ENCODE measurements at places on chromosomes 12 and 14. TPM values are rescaled to one million over a fixed set of nuclear protein-coding genes. Genes with fewer than 3 reads are reported as not detected.

GRCh38 chr14:25411781-25412757, 362.1 kb upstream of the STXBP6 start:
- no peak for DNase-seq

GRCh38 chr14:104066719-104067295, 18.7 kb upstream of the ASPG start:
- no peak for DNase-seq

The TRMT5 gene
- total RNA-seq: 23.4 TPM

DNA sequence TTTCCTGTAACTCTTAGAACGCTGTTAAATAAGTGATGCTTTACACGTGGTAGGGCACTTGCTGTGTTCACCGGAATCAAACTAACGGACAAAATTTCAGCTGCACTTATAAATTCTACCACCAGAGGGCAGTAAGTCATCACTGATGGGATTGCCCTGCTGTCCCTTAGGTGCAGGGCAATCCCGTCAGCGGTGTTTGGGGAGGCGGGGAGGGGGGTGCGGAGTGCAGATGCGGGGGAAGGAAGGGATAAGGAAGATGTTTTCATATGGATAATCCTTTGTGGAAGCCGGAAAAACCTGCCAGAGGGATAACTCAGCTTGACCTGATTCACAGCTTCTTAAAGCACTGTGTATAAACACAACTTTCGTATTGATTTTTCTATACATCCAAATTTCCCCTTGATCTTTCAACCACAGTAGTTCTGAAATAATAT, 21.7 kb upstream of the SLC10A1 start:
- DNase-seq: peak; percentile 28

The RFX4 gene
- total RNA-seq: not detected

The SDS gene
- not detected for total RNA-seq

DNA sequence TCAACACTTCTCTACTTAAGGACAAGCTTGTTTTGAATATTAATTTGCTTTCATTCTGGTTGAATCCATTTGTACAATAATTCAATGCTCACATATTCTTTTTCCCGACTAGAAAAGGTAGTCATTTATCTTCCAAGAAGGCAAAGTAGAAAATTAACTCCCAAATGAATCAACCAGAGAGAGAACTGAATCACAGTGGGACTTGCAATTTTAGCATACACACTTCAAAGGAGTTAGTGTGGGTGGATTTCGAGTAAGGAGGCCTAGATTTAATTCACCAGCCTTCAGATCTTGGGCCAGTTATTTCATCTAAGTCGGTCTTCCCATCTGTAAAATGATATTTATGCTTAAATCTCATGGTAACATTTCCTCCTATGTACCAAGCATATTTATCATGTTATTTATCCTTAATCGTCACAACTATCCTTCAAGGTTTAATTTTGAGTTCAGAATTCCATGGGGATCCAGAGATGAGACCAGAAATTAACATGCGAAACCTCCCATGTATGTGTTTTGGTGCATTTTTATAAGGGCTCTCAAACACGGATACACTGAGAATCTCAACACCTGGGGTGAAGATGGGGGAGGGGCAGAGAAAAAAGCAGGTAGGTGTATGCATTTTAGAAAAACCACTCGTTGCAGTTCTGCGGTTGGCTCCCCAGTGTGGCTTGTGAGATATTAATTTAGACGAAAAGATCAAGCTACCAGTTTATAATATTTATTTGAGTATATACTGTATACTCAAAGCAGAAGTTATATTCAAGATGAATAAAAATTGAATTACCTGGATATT, 38.9 kb upstream of the IL22 start:
- DNase-seq: no peak

- DNase-seq: no peak
Observed at GRCh38 chr12:19894050-19894449, 454.8 kb downstream of the AEBP2 start.

The CAPS2 gene
- 17.2 TPM for total RNA-seq

The RTL1 gene
- total RNA-seq: 0.37 TPM

The NXPH4 gene
- 0.79 TPM for total RNA-seq

The MEG3 gene
- total RNA-seq: 530 TPM

DNA sequence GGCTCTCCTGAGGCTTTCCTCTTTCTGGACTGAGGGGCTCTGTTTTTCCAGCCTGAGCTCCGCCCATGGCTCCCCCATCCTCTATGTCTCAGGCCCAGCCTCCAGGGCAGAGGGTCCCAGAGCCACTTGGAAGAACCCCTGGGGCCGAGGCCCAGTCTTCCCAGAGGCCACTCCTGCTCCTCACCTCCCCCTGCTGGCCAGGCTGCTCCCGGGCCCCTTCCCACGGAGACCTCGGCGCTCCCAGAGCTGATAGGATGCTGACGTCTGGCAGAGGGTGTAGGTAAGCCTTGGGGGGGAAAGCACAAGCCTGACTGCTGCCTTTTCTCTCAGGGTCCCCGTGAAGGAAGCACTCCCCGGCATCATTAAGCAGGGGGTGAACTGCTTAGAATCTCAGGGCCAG, 51.4 kb downstream of the ERH start:
- no peak for DNase-seq

The C12orf54 gene
- 1.5 TPM for total RNA-seq

DNA sequence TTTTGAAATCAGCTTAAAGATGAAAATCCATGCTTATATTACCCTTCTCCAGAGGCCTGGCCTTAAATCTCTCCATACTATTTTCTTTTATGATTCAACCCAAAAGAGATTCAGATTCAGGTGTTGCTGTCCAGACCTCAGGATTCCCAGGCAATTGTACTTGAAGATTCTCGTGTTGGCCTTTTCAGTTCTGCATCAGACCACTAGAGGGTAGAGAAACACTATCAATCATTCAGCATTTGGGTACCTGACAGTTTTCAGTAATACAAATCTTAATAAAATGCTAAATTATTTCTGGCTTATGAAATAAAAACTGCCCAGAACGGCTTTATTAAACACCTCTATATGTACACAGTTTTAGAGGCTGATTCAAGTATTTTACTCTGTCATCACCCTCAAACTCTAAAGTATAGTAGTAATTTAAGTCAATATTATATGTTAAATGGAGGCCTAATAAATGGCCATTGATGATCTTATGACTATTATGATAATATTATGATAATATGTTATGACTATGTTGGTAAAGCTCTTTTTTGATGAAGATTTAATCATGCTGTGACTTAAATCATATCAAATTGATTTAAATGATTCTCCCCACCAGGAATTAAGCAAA, 301.1 kb downstream of the DUSP6 start:
- DNase-seq: peak; percentile 37

DNA sequence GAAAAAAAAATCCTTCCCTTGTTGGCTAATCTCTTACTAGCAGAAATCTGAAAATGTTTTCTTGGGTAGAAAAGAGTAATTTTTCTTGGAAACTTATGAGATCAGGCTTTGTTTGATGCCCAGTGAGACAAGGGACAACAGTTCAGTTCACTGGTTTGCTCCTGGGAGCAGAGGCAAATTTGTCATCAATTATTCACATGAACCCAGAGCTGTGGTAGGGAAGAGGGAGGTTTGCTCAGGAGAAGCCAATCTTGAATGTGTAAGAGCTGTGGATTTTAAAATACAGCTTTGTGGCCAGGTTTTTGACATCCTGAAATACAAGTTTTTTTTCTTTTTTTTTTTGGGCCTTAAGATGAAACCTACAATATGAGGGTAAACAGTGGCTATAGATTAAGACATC, 426.6 kb downstream of the ATP23 start:
- no peak for DNase-seq

GRCh38 chr14:50340963-50341362, 28.8 kb downstream of the DMAC2L start:
- no peak for DNase-seq

DNA sequence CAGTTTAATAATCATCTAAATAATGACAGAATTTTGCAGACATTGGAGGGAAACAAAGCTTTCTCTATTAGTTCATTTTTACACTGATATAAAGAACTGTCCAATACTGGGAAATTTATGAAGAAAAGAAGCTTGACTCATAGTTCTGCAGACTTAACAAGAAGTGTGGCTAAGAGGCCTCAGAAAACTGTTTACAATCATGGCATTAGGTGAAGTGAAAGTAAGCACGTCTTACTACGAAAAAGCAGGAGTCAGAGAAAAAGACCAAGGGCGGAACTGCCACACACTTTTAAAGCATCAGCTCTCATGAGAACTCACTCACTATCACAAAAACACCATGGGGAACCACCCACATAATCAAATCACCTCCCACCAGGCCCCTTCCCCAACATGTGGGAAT, 804.4 kb downstream of the FLRT2 start:
- no peak for DNase-seq

GRCh38 chr14:70635971-70636595, 5.6 kb upstream of the TTC9 start:
- no peak for DNase-seq

DNA sequence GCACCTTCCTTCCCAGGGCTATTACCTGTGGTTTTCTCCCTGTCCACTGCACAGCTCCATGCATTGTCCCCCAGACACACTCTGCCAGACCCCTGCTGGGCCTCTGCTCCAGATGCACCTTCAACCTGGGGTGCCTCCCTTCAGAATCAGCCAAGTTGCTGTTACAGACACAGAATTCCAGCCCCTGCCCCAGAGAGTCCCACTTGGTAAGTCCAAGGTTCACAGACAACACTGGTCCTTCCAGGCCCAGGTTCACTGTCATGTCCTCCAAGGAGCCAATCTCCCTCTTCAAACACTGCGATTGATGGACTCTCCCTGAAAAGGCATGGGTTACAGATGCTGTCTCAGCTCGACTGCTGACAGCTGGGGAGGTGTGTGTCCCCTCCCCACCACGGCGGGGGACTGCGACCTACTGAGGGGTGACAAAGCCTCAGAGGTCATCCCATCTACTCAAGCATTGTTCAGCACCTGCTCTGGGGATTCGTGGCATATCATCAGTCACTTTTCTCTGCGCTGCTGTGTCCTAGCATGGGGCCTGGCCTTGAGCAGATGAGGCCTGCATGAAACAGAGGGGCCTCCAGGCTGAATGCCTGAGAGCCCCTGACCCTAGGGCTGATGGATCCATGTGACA, 24.3 kb downstream of the CALM1 start:
- no peak for DNase-seq

DNA sequence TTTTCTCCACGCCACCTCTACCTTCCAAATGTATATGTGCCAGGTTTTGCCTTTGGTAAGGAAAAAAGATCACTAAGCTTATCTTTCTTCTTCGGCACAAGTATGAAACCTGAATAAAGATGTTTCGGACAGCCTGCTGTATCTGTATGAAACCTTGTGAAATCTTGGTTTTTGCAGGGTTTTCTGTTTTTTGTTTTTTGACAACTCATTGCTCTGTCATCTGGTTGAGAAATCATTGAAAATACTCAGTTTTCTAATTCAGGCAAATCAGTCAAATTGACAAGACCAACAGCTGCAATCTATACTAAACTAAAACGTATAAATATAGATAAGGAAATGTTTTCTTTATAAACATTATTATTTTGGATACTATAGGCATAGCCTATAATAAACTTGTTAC, 63.1 kb upstream of the FGD4 start:
- no peak for DNase-seq

DNA sequence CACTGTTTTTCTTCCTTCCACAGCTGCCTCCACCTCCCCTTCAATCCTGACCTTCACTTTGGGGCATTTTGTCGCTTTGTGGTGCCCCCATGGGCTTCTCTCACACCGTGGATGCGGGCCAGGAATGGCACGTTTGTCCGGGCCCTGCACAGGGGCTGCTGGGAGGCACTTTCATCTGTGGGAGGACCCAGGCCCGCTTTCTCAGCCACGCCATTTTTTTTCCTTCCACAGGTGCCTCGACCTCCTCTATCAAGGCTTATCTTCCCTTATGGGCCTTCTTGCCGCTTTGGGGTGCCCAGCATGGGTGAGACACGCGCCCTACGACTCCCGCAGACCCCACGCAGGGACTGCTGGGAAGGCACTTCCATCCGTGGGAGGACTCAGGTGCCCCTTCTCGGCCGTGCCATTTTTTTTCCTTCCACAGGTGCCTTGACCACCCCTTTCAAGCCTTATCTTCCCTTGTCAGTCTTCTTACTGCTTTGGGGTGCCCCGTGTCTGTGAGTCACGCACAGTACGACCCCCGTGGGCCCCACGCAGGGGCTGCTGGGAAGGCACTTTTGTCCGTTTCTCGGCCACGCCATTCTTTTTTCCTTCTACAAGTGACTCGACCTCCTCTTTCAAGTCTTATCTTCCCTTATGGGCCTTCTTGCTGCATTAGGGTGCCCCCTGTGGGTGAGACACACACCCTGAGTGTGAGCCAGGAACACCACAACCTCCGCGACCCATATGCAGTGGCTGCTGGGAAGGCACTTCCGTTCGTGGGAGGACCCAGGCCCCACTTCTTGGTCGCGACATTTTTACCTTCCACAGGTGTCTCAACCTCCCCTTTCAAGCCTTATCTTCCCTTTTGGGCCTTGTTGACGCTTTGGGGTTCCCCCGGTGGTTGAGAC, 270.7 kb downstream of the ALG10 start:
- no peak for DNase-seq

The TPH2 gene
- not detected for total RNA-seq

The FOXG1 gene
- total RNA-seq: not detected

- no peak for DNase-seq
Observed at GRCh38 chr14:63726499-63726898, 1.4 kb downstream of the SGPP1 start.

Measured in urinary bladder (tissue), 4 donors.